Myocyte (in vitro differentiated cells): ENCODE measurements at places on chromosomes 5 and 9.

GRCh38 chr5:32690153-32690552, 21.0 kb upstream of the NPR3 start:
- DNase-seq, result no peak

- DNase-seq, result no peak
Observed at GRCh38 chr9:122354536-122355199, 16.2 kb upstream of the PTGS1 start.

DNA sequence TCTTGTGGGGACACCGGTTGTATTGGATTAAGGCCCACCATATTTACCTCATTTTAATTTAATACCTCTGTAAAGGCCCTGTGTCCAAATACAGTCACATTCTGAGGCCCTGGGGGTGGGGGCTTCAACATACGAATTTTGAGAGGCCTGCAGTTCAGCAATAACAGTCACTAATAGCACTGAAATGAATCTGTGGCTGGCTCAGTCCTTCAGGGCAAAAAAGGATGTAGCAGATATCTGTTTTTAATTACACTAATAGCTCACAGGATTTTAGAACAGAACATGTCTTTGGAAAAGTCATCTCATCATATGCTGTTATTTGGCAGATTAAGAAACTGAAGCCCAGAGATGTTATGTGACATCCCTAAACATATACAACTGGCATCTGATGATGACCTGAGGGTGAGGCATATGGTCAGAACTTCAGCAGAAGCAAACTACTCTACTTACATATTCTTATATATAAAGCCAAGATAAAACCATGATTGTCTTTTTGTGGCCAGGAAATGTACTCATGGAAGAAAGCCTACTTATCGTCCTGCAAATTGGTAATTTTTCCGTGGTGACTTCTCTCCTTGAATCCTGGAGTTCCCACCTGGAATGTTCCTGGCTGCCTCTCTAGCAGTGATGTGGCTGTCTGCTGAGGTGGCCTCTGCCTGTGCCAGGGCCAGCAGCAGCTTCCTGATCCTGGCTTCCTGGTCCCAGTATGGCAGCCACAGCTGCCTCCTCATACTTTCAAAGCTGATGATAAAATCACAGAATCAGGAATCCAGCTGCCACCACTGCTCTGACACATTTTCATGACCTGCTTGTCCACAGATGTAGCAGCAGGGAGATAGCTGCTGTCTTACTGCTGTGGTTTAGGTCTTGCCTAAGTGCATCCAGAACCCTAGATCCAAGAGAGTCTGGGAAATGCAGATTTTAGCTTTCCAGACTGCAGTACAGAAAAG, 72.1 kb upstream of the ANKRD55 start:
- DNase-seq, result no peak

- no peak for DNase-seq
Observed at GRCh38 chr5:96124589-96124988, 162.9 kb upstream of the ELL2 start.

DNA sequence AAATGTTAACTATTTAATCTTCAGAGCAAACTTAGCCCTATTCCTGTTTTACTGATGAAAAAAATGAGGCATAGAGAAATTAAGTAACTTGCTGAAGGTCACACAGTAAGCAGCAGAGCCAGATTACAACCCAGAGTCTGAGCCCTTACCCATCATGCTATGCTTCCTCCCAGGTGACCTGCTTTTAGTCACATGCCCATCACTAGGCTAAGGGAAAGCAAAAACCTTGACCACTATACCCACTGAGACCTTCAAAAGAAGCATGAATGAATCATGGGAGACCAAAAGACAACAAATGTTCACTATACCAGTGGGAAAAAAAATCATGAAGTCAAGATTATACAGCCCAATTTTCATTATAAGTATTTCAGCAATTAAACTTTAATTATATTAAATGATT, 5.3 kb upstream of the HAUS6 start:
- no peak for DNase-seq
